ENCODE measurements at places on chromosomes 5 and 9. TPM values are rescaled to one million over a fixed set of nuclear protein-coding genes. Genes with fewer than 3 reads are reported as not detected.

The C9 gene
- not detected for total RNA-seq

The CACNA1B gene
- 3.1 TPM for total RNA-seq

The CAMK2A gene
- total RNA-seq, result 0.59 TPM

The SPATA31A6 gene
- not detected for total RNA-seq

The FAXDC2 gene
- 2.9 TPM for total RNA-seq

DNA sequence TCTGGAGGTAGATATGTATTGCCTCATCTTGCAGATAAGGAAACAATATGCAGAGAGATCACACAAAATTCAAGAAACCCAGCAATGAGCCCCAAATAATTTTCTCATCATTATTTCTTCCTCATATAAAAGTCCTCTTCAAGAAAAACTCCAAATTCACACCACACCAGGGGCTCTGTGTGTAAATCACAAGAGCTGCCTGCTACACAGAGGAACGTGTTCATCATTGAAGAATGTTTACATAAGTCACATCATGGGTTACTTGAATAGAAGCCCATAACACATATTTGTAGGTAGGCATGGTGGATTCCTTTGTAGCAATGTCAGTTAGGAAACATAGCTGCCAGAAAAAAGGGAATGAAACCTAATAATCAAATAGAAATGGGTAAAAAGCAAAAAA lies 308.1 kb upstream of the TLE4 start:
- no peak for DNase-seq

DNA sequence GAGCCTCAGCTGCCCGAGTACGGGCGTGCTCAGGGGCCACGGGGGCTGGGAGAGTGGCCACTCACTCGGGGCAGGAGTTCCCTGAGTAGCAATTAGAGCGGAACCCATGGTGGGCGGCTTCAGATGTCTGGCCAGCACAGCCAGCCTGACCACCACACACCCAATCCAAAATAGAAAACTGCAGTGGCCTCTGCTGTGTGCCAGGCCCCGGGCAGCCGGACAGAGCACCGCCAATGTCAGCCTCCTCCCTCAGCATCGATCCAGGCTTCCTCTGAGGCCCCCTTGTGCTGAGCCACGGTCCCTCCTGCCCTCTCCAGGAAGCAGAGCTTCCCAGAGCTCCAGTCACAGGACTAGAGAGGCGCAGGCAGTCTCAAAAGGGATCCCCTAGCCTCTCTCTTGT lies 2.7 kb downstream of the ADAMTS2 start:
- DNase-seq, result peak; percentile 25

DNA sequence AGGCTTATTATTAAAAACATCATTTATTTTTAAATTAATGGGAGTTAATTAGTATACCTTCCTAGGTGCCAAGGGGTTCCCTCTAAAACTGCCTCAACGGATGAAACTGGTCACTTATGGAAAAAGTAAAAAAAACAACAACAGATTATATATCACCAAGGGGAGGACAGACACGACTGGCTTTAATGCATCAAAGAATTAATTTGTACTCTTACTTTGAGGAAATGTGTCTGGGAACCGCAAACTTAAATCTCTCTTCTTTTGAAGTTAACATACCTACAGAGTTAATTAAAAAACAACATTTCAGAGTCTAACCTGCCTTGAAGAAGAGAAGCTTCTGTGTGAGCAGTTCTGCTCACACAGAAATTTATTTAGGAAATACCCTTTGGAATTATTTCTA lies 354.6 kb downstream of the LRRC70 start:
- DNase-seq, result no peak

GRCh38 chr5:95669540-95669939 lies 13.3 kb downstream of the SPATA9 start:
- DNase-seq, result no peak

GRCh38 chr5:172769342-172769615 lies 1.7 kb downstream of the DUSP1 start:
- DNase-seq, result no peak

All from neural crest cell (in vitro differentiated cells).